Naive B cell (primary cell): ENCODE measurements at places on chromosomes 16 and 17.

GRCh38 chr16:65117811-65118448, 3.9 kb downstream of the CDH11 start:
- DNase-seq, result no peak

GRCh38 chr17:81260171-81260570, 21.1 kb downstream of the NDUFAF8 start:
- DNase-seq, result no peak

DNA sequence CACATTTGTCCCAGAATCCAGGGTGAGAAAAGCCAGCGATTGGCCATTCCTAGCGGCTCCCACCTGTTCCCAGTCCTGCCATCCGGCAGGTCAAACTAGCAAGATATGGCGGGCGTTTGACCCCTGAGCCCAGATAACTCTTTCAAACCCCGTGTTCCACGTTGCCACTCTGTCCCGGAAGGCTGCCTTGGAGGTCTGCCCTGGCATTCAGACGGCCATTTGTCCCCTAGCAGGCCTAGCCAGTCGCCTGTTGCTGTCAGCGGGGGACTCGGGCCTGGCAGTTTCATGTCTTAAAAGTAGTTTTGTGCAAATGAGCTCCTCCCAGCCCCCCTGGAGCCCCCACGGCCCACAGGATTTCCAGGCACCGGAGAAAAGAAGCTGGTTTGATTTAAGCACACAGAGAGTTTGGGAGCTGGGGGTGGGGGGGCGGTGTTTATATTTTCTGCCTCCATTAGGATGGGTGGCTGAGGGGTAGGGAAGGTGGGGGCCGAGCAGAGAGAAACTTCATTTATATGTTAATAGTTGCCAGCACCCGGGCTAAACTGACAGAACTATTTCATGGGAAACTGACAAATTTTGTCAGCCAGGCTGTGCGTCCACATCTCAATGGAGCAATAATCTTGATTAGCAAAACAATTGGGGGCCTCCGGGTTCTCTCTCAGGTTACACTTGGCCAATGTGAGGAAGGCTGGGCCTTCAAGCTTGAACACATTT, 240.9 kb upstream of the SALL1 start:
- DNase-seq, result no peak

DNA sequence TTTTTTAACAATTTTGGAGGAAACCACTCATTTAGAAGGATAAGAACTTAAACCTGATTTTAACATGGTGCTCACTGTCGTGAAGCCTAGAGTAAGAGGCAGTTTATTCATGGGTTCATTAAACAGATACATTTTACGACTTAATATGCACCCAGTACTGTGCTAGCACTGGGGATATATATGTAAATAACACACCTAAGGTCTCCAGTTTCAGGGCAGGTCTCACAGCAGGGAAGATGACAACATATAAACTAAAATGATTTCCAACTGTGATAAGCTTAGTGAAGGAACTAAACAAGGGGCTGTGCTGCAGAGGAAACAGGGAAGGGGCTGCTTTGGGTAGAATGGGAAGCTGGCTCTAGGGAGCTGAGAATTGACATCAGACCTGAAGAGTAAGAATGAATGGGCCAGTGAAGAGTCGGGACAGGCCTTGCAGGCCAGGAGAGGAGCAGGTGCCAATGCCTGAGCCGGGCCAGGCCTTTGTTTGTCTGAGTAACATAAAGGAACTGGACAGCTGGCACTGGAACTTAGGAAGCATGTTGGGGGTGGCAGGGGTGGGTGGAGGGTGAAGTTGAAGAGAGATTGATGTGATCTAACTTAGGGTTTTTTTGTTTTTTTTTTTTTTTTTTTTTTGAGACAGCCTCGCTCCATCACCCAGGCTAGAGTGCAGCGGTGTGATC, 12.1 kb downstream of the NT5M start:
- no peak for DNase-seq

DNA sequence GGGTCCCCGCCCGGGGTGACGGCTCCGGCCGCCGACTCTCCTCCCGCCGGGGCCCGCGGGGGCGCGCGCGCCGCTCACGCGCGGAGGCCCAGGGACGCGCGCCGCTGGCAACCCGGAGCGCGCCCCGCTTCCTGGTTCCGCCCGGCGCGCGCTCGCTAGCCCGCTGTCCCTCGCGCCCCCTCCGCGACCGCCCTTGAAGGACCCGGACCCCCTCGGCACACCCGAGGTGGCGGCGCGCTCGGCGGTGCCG, at the start of gene STAT5B:
STAT5B (minus strand) TSS at position 33 of the 250 bp plus-strand sequence. CDS start 44,264 bp downstream, outside the sequence.
- peak; percentile 79 for DNase-seq

DNA sequence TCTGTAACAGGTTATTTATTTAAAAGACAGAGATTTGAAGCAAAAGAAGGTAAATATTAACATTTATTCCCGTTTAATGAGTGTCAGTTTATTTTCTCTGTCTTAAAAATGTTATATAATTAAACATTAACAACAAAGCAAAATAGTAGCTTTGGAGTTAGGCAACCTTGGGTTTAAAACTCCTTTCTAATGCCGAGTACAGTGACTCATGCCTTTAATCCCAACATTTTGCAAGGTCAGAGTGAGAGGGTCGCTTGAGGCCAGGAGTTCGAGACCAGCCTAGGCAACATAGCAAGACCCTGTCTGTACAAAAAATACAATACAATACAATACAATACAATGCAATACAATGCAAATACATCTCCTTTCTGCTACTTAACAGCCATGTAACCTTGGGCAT, 128.7 kb downstream of the CHD9 start:
- no peak for DNase-seq

GRCh38 chr17:29138184-29138955, 41.8 kb downstream of the MYO18A start:
- DNase-seq, result no peak

GRCh38 chr17:76953066-76953465, 84.9 kb downstream of the MGAT5B start:
- no peak for DNase-seq

DNA sequence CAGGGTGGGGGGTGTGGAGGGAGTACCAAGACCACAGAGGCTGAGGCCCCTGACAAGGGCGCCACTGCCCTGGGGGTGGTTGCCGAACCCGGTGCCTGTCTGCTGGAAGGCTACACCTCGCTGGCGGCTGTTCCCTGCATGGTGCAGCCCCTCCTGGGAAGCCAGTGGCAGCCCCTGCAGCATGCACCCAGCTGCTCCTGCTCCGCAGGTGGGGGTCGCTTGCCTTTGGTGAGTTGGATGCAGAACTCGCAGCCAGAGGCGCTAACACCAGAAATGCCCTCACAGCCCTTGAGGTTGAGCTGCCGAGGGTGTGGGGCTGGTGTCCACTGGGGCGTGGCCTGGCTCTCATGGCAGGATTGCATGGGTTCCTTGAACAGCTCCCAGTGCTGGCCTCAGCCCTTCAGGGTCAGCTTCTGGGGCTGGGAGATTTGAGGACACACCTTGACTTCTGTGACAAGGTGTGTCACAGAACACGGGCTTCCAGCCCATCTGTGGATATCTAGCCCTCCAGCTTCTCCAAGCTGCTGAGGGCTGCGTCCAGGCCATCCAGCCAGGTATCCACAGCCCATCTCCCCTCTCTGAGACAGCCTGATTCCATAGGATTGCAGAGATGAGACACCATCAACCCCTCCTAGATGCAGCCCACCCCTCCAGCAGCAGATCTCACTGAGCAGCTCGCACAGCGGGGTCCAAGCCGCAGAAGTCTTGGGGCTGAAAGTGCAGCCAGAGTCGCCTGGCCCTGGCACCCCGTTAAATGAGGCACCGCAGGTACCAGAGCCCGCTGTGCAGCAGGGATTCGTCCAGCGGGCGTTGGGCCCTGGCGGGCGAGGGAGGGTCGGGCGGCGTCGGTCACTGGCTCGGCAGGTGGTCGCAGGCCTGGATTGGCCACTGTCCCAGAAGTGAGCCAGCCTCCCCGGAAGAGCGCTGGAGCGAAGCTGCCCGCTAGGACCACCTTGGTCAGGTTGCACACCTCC, 586.3 kb downstream of the KCNJ18 start:
- DNase-seq, result no peak

DNA sequence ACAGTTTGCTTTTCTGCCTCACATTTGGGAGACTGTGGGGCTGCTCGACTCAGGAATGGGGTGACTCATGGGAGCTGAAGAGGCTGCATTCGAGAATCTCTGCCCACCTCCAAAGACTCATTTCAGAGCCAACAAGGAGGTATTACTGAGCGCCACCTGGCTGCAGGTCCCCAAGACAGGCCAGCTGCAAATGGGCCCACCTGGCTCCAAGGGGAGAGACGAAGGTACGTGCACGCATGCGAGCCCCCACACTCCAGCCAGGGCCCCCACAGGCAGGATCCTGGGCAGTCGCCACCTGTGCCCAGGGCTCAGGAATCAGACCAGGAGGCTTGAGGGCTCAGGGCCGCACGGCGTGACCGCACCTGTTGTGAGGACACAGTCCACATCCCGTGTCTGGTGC, 6.0 kb downstream of the HAGHL start:
- DNase-seq, result no peak

GRCh38 chr17:14203388-14203787, 33.3 kb downstream of the CDRT15 start:
- DNase-seq, result no peak

- DNase-seq, result no peak
Measured at GRCh38 chr16:81496742-81497141, 52.1 kb downstream of the CMIP start.

DNA sequence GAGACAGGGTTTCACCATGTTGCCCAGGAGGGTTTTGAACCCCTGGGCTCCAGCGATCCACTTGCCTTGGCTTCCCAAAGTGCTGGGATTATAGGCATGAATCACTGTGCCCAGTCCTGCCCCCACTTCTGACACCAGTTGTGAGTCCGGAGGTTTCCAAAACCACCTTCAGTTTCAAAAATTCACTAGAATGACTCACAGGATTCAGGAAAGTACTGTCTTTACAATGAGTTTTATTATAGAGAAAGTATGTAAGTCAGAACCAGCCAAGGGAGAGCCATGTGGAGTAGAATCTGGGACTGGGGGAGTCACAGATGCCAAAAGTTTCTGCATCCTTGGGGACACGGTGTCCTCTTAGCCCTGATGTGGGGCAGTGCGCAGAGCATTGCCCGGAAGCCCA, 55.1 kb downstream of the PLD6 start:
- DNase-seq, result no peak

DNA sequence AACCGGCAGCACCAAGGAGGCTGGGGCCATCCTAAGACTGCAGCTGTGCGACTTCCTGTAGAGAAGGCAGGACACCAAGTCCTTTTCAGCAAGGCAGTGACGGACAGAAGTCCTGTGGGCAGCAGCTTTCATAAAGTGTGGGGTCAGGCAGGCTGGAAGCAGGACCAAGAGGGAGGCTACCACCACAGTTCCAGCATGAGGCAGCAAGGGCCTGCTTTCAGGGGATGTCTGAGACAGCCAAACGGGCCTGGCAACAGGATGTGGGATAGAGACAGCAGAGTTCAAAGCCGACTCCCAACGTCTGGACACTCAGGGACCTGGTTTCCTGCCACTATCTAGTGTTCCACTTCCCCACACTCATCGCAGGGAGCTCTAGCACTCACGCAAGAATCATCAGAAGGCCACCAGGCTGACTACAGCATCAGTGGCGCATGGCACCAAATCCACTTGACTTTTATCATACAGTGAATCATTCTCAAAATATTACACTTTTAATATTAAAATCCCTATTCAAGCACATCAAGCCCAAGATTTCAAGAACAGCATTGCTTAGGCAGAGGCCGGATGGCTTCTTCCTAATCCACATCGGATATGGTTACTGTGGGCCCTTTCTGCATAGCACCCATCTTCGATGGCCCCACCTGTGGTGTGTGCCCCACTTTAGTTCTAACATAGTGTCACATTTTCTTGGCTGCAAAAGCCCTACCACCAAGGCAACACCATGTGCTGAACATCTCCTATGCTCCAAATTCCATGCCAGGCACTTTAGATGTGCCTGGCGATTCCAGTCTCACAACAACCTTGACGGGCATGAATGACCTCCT, 5.2 kb downstream of the USP7 start:
- DNase-seq, result no peak

DNA sequence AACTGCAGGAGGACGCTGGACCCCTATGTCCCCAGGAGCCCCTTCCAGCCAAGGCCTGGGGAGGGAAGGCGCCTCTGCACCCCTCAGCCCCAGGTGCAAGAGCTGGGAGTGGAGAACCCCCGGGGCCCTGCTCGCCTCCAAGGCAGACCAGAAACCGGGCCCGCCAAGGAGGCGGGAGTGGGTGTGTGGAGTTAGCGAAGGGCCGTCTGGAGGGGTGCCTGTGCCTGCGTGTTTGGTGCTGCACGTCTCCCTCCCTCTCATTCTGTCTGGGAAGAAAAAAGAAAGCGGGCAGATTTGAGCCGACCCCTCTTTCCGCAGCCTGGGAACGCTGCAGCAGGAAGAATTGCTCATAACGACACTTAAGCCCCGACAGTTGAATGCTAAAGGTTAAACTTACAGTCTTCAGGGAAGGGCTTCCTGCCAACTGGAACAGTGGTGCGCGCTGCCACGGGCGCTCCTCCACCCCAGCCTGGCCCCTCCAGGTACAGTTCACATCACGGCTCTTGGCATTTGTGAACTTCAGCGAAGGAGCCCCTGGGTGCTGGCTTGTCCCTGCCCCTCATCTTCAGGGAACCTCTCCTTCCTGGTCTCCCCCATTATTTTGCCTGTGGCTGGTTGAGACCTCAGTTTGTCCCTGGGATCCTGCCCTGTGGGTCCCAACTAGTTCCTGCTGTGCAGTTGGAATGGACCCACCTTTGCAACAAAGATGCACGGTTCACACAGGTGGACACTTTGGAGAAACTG, 19.2 kb upstream of the ZFHX3 start:
- DNase-seq, result no peak

DNA sequence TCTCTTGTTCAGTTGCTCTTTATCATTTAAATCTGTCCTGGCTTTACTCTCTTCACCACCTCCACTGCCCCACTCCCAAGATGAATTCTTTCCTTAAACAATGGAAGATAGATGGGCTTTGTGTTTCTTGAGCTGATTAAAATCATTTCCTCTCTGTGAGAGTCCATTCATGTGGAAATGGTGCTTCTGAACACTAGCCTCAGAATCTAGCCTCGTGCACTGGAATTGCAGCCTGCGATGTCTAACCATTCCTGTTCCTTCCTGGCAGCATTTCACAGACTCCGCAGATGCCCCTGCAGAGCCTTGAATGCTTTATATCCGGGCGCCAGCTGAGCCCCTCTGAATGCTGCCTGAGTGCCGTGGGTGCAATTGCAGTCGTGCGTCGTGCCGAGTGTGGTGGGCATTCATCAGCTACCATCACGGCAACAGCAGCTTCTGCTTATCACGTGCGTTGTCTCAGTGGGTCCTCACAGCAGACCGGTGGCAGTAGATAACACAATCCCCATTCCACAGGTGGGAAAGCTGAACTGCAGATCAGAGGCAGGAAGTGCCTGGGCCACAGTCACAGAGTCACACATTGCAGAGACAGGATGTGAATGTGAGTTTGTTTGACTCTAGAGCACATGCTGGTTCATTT, 172.8 kb upstream of the WSCD1 start:
- DNase-seq, result no peak

GRCh38 chr16:79911660-79912059, 311.1 kb upstream of the MAF start:
- DNase-seq, result no peak

GRCh38 chr17:38970804-38971203, 3.6 kb upstream of the FBXO47 start:
- no peak for DNase-seq
